Kidney (tissue), 22 donors: ENCODE measurements at places on chromosomes 12 and 14. TPM values are rescaled to one million over a fixed set of nuclear protein-coding genes. Genes with fewer than 3 reads are reported as not detected.
A peak's percentile ranks its signal among the peaks of the same experiment; 100 is the strongest.

- no peak overlapping the region for H3K27ac ChIP-seq
- H3K27me3 ChIP-seq: no peaks in the 10 kb centered on the region
- H3K4me3 ChIP-seq: peak overlapping the region; percentile 4
Measured at GRCh38 chr14:89724628-89724960, 229.9 kb downstream of the EFCAB11 start.

- no peaks in the 10 kb centered on the region for H3K27me3 ChIP-seq
- DNase-seq: no peak
- H3K27ac ChIP-seq: no peak overlapping the region
- no peaks in the 10 kb centered on the region for H3K36me3 ChIP-seq
- no peaks in the 10 kb centered on the region for H3K4me1 ChIP-seq
- H3K4me3 ChIP-seq: no peak overlapping the region
Measured at GRCh38 chr14:102293781-102294180, 11.2 kb downstream of the MOK start.

GRCh38 chr12:113027726-113028125 is 28.8 kb upstream of the DTX1 start:
- H3K4me1 ChIP-seq: no peaks in the 10 kb centered on the region
- no peak for DNase-seq
- no peak overlapping the region for H3K27ac ChIP-seq
- H3K4me3 ChIP-seq: no peak overlapping the region

DNA sequence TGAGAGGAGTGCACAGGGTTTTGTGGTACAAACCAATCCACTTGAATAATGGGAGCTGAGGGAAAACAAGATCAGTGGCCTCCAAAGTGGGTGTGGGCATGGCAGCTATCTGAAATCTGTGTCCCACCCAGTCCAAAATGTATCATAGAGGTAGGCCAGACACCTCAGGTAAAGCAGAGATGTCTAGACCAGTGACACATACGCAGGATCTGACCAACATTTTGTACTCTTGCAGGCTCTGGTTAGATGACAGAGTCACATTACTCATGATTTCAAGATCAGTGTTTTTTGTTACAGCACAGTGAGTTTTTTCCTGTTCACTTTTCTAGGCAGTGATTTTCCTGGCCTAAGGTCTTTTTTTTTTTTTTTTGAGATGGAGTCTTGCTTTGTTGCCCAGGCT is 211.8 kb downstream of the PCNX1 start:
- H3K27ac ChIP-seq: peak overlapping the region; percentile 77
- no peaks in the 10 kb centered on the region for H3K27me3 ChIP-seq
- H3K4me1 ChIP-seq: no peaks in the 10 kb centered on the region
- H3K4me3 ChIP-seq: no peak overlapping the region
- DNase-seq: no peak
- no peaks in the 10 kb centered on the region for H3K36me3 ChIP-seq

DNA sequence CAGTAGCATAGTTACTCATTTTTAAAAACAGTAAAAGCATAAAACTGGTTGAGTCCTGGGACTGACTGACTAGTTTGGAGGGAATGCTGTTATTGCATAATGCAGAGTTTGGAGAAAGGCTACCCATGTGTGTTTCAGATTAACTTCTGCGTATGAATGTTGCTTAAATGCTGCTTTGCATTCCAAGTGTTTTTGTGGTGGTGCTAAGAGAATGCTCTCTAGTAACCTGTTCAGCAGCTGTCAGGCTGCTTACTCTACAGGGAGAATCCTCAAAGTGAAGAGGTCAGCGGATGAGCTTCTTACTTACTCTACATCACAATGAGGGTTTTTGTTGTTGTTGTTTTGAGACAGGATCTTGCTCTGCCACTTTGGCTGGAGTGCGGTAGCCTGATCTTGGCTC is 4.3 kb downstream of the DLST start:
- H3K27me3 ChIP-seq: no peaks in the 10 kb centered on the region
- peaks cover 3% of the 10 kb centered on the region for H3K36me3 ChIP-seq
- no peak for DNase-seq
- H3K27ac ChIP-seq: no peak overlapping the region
- peaks cover 2% of the 10 kb centered on the region for H3K4me1 ChIP-seq
- H3K4me3 ChIP-seq: no peak overlapping the region

- H3K27me3 ChIP-seq: no peaks in the 10 kb centered on the region
- no peak overlapping the region for H3K27ac ChIP-seq
Measured at GRCh38 chr14:71142375-71143038, 235.2 kb downstream of the PCNX1 start.

DNA sequence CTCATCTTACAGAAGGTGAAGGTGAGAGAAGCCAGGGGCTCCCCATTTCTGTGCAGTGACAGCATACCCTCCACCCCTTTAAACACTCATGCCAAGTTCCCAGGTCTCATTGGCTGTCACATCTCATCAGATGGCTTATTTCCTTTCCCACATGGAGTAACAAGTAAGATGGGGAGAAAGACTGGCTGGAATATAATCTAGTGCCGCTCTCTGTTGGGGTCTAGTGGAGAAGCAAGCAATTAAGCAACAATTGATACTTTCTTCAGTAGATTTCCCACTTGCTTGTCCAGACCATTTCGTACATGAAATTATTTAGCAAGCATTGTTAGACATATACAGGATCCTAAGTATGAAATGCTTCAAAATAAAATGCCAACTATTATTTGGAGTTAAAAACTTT is 92.2 kb downstream of the SLC5A8 start:
- no peak overlapping the region for H3K4me3 ChIP-seq
- no peak for DNase-seq
- no peaks in the 10 kb centered on the region for H3K27me3 ChIP-seq
- H3K27ac ChIP-seq: no peak overlapping the region

GRCh38 chr14:73472185-73473114 is 14.1 kb upstream of the NUMB start:
- peaks cover 3% of the 10 kb centered on the region for H3K4me1 ChIP-seq
- no peaks in the 10 kb centered on the region for H3K27me3 ChIP-seq
- no peak for DNase-seq
- no peaks in the 10 kb centered on the region for H3K36me3 ChIP-seq
- H3K27ac ChIP-seq: no peak overlapping the region

DNA sequence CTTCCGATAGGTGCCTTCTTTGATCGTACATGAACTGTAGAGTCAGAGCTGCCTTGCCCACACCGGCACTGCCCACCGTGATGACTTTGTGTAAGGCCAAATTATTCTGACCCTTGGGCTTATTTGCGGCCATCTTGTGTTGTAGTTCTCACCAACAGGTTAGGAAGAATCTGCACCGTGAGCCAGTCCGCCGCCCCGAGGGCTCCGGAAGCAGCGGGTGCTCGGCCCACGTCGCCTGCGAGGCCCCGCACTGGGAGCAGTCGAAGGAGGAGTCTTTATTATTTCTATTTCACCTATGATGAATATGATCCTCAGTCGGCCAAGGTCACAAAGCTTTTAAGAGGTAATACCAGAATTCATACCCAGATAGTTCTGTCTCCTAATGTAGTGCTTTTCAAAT is 70.6 kb upstream of the SYT1 start:
- H3K27me3 ChIP-seq: no peaks in the 10 kb centered on the region
- no peak overlapping the region for H3K27ac ChIP-seq
- no peaks in the 10 kb centered on the region for H3K36me3 ChIP-seq
- no peak for DNase-seq
- no peak overlapping the region for H3K4me3 ChIP-seq

DNA sequence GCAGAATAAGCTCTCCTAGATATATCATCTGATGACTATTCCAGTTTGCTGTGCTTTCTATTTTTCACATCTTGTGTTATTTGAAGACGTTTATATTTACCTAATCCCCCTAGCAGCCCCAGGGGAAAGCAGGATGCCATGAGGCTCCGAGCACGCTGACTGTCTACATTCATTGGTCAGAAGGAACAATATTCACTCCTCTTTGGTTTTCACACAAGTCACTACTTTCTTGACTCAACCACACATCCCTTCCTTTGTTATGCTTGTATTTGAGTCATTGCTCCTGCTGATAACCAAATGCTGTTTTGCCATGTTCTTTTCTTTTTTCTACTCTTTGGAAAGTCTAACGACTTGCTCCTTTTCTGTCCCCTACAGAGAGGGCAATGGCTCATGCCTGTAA is 86.5 kb upstream of the SLC38A2 start:
- no peaks in the 10 kb centered on the region for H3K27me3 ChIP-seq
- H3K27ac ChIP-seq: no peak overlapping the region
- H3K4me3 ChIP-seq: no peak overlapping the region
- DNase-seq: no peak

Gene PRICKLE1
- total RNA-seq: 21.7 TPM

Gene CDK2
- total RNA-seq: 23.2 TPM

Gene TESPA1
- 4.9 TPM for total RNA-seq
